Esophagus muscularis mucosa (tissue), 4 donors: ENCODE measurements at places on chromosomes 7 and 10. TPM values are rescaled to one million over a fixed set of nuclear protein-coding genes. Genes with fewer than 3 reads are reported as not detected.

EBF3 gene
- 3.6 TPM for total RNA-seq

WAPL gene
- total RNA-seq, result 40.5 TPM

TAS2R4 gene
- total RNA-seq, result 0.33 TPM

KIF11 gene
- total RNA-seq, result 0.80 TPM

IGF2BP3 gene
- 1.7 TPM for total RNA-seq

ADRB1 gene
- total RNA-seq, result 4.2 TPM

KCND2 gene
- 1.9 TPM for total RNA-seq

AMZ1 gene
- total RNA-seq, result 0.66 TPM

PHKG1 gene
- total RNA-seq, result 1.4 TPM

FRMPD2 gene
- not detected for total RNA-seq

ZEB1 gene
- 189 TPM for total RNA-seq

CLCN1 gene
- not detected for total RNA-seq

FBXO24 gene
- 0.33 TPM for total RNA-seq

MBL2 gene
- total RNA-seq, result not detected

COL26A1 gene
- not detected for total RNA-seq

NKX1-2 gene
- total RNA-seq, result not detected

PTPN20 gene
- 2.3 TPM for total RNA-seq

POR gene
- total RNA-seq, result 37.8 TPM

HHEX gene
- 4.6 TPM for total RNA-seq

ANKRD61 gene
- not detected for total RNA-seq

DOCK1 gene
- 60.3 TPM for total RNA-seq

TMEM140 gene
- total RNA-seq, result 19.9 TPM
